ENCODE measurements at places on chromosomes 7 and 10.

- DNase-seq, result no peak
Observed at GRCh38 chr10:35456784-35457183, 120.5 kb downstream of the CCNY start.

DNA sequence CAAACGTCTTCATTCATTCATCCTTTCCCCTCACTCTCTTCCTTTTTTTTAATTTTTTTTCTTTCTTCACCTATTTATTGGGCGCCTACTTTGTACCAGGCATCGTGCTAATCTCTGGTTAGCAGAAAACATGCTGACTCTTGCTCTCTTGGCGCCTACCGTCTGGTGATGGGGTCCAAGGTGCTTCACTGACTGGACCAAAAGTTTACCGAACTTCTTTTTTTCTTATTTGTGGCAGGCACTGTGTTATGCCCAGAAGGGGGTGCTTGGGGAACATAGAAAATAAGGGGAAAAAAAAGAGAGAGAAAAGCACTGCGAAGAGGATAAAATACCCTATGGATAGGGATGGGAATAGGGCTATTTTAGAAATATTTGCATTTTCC, 505 bp upstream of the FAM204A start:
- no peak for DNase-seq

GRCh38 chr7:154338701-154339506, 286.7 kb downstream of the DPP6 start:
- no peak for DNase-seq

DNA sequence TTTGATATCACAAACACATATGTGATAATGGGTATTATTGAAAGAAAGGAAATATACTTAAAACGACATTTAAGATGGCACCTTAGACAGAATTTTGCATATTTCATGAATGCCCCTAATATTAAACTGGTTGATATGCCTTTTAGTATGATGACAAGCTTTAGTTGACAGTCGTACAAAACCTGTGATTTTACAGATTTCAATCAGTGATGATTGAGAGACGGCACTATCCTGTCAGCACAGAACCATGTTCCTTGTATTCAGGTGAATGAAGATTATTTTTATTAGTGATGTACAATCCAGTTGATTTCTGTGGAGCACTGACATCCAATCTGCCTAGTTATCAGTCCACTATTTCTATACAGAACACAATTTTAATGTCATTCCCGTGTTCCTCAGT, 333.0 kb downstream of the CNTNAP2 start:
- DNase-seq, result no peak

DNA sequence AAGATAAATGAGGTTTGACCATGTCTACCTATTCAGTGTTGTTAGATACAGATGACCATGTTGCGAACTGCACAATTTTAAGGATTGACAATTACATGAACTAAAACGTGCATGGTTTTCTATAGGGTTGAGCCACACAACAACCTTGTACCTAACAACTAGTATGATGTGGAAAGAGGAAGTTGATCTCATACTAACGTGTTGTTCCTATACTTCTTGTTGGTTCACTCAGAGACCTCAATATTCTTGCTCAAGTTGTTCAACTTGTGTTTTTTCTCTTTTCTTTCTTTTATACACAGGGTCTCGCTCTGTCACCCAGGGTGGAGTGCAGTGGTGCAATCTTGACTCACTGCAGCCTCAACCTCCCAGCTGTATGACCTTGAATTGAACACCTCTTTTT, 6.1 kb upstream of the KEL start:
- DNase-seq, result no peak

DNA sequence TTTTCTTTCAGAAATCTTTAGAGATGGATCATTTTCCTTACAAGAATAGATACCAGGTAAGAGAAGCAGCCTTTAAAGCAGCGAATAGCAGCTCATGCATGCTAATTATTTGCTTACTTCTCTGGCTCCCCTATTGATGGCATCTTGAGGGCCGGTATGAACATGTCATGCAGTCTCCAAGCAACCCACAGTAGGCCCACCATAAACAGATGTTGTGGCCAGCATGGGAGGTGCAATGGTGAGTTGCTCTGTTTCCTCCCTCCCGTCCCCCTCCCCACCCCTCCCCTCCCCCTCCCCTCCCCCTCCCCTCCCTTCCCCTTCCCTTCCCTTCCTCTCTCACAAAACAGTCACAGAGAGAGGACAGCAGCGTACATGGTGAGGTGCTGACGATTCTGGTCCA, 9.7 kb upstream of the ZNF273 start:
- no peak for DNase-seq

- no peak for DNase-seq
Observed at GRCh38 chr7:73832806-73833205, 2.0 kb downstream of the CLDN4 start.

DNA sequence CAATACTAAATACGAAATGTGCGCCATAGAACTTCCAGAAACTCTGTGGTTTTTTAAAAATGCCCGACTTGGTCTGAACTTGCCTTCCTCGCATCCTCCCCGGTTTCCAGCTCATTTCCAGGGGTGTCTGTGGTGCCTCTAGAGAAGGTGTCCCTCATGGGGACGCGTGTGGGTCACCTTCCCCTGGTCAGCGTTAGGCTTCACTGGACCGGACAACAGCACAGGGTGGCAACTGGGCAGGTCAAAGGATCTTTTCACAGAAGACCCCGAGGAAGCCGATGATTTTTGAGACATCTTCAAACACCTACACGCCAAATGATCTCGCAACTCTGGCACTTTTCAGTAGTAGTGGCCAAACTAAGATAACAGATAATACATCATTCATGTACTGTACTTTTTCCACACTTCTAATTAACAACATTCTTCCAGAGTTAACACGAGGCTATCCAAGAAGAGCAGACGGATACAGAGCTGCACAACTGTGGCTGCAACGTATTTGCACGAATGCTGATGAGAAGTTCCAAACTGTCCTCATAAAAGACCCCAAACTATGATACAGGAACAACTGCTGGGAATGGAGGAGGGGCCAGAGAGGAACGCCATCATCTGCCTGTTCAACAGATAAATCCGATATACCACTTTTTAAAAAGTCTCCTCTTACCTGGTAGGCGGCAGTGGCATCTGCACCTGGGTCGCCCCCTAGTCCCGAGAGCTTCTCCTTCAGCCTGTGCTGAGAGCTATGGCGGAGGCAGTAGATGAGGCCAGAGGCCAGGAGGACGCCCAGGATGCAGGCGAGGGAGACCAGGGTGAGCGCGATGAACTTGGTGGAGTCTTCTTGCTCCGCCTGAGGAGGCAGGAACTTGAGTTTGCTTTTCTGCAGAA, 345.5 kb downstream of the DNAJB6 start:
- no peak for DNase-seq

- no peak for DNase-seq
Observed at GRCh38 chr10:93762979-93763391, 5.2 kb downstream of the LGI1 start.

DNA sequence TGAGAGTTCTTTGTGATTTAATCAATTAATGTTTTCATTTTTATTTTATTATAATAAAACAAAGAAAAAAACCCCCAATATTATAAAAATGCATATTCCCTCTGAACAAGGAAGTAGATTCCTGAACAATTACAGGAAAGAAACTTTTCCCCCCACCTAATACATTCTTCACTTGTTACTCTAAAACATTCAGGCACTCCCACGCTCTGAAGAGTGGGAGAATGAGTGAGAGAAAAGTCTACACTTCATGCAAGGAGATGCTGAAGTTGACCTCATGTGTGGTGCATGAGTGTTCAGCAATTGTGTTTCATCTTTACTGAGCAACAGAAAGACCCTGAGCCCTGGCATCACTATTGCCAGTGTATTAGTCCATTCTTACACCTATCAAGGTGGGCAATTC, 244.2 kb upstream of the IGFBP3 start:
- DNase-seq, result no peak

- DNase-seq, result no peak
Observed at GRCh38 chr7:93062599-93062998, 55.2 kb downstream of the SAMD9 start.

- no peak for DNase-seq
Observed at GRCh38 chr7:69609541-69610373, 11.5 kb downstream of the AUTS2 start.

GRCh38 chr7:55120501-55121198, 101.8 kb downstream of the EGFR start:
- no peak for DNase-seq

- DNase-seq, result no peak
Observed at GRCh38 chr10:17693009-17693408, 49.1 kb downstream of the STAM start.

GRCh38 chr7:151720280-151720679, 156.6 kb downstream of the PRKAG2 start:
- no peak for DNase-seq

DNA sequence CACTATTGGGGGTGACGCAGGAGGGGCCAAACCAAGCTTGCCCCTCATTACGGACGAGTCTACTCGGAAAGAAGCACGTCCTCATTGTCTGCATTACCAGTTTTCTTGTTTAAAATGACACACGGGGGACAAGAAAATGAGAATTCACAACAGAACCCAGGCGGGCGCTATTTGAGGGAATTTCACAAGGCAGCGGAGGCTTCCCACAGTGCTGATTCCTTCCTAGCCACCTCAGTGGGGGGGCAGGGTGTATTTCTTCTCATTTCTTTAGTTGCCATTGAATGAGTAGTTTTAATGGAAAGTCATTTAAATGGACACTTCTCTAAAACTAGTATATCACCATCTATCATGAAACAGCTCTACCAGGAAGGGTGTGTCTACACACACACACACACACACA, 42.9 kb downstream of the NRAP start:
- no peak for DNase-seq

DNA sequence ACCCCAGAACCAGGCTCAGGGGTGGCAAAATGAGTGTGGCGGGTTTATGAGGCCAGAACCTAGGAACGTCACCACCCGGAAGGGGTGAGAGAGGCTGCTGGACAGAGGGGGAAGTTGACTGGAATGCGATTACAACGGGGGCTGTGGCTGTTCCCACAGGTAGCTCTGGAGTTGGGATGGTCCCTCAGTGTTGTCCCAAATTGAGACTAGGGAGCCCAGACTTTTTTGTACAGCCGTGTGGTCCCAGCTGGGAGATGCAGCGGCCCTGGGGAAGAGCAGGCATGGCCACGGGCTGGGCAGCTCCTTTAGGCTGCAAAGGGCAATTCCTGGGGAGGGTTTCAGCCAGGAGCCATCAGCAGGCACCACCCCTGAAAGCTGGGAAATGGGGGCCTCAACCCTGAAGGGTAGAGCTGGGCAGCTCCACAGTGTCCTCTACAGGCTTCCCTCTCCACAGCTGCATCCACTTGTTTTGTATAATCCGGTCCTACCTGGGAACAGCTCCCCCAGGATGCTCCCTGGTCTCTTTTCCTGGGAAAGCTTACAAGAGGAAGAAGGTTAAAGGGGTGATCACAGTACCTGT, 11.0 kb upstream of the GDF10 start:
- no peak for DNase-seq

DNA sequence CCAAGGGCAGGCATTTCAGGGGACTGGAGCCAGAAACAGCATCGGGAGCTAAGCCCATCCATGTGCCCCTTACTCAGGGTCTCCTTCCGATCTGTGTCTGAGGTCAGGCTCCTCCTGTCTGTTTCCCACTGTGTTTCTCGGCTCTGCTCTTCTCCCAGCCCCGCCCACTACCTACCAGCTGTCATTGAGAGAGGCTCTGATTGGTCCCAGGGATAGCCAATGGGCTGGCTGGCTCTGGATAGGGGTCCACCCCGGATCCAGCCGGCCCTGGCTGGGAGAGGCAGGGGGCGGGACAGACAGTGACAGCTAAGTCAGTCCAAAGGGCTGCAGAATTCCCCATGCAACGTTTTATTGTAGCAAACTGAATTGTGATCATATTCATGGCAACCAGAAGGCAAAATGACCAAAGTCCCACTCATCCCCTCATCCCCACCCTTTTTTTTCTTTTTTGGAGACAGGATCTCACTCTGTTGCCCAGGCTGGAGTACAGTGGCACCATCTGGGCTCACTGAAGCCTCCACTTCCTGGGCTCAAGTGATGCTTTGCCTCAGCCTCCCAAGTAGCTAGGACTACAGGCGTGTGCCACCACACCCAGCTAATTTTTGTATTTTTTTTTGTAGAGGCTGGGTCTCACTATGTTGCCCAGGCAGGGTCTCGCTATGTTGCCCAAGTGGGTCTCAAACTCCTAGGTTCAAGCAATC, 76.3 kb downstream of the CLIP2 start:
- peak; percentile 70 for DNase-seq

Measured in NCI-H1694 (cell line).